ENCODE measurements at places on chromosomes 2 and 18.

GRCh38 chr18:33871363-33872025, 293.5 kb downstream of the ASXL3 start:
- DNase-seq, result no peak

- no peak for DNase-seq
Measured at GRCh38 chr2:238655198-238655860, 192.6 kb upstream of the TWIST2 start.

DNA sequence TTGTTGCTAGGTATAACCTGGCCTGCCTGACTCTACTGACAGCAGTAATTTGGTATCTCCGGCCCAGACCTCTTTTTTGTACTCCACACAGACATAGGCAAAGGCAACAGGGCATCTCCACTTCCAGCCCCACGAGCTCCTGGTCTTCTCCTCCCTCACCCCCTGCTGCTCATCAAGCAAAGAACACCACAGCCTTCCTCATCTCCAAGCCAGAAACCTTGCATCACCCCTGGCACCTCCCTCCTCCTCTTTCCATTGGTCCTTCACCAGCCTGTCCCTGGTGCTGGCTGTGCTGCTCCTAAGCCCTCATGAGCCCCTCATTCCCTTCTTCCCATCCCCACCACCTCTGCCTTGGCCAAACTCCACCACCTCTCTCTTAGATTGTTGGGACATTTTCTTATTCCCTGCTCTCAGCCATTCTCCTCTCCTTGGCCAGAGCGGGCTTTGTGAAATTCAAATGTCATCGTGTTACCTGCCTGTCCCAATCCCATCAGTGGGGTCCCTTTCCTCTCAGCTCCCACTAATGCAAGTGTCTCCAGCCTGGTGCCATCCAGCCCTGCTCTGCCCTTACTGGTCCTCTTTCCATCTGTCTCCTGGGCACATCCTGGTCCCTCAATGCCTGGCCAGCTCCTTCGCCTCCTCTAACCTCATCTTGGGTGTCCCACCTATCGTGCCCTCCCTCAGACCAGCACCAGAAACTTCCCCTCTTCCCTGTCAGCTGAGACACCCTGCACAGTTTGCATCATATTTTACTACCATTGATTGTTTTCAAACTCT, 77.4 kb downstream of the INHBB start:
- no peak for DNase-seq

GRCh38 chr2:197707316-197708213, 2.4 kb downstream of the MARS2 start:
- DNase-seq, result peak; percentile 58

DNA sequence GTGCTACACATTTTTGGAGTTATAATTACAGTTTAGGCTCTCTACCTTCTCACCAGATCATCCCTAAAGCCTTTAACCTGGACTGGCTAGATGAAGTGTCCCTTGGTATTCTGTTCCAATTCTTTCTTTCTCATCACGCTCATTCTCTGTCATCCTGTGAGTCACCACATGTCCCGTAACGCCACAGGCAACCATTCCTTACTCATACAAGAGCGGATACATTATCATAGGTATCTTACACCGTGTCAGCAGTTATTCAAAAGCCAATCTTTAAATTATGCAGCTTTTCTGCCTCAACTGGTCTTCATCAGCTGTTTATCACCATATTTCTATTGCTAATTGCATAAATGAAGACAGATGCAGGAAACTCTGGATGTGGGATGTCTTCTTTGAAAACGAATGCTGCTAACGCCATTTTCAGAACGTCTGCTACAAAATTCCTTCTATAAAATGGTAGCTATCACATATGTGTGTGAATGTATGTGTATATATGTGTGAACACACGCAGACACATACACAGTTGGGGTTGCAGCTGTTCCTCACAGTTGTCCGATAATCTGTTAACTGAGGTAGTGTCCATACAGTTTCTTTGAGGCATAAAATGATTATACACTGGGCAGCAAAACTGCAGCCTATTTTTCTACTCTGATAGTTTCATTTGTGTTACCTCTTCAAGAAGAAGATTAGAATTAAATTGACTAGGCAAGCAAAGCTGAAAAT, 47.9 kb downstream of the EML6 start:
- DNase-seq, result no peak

GRCh38 chr2:17061028-17061427, 395.4 kb upstream of the CYRIA start:
- no peak for DNase-seq

- DNase-seq, result no peak
Measured at GRCh38 chr2:1978706-1979105, 234.4 kb upstream of the PXDN start.

DNA sequence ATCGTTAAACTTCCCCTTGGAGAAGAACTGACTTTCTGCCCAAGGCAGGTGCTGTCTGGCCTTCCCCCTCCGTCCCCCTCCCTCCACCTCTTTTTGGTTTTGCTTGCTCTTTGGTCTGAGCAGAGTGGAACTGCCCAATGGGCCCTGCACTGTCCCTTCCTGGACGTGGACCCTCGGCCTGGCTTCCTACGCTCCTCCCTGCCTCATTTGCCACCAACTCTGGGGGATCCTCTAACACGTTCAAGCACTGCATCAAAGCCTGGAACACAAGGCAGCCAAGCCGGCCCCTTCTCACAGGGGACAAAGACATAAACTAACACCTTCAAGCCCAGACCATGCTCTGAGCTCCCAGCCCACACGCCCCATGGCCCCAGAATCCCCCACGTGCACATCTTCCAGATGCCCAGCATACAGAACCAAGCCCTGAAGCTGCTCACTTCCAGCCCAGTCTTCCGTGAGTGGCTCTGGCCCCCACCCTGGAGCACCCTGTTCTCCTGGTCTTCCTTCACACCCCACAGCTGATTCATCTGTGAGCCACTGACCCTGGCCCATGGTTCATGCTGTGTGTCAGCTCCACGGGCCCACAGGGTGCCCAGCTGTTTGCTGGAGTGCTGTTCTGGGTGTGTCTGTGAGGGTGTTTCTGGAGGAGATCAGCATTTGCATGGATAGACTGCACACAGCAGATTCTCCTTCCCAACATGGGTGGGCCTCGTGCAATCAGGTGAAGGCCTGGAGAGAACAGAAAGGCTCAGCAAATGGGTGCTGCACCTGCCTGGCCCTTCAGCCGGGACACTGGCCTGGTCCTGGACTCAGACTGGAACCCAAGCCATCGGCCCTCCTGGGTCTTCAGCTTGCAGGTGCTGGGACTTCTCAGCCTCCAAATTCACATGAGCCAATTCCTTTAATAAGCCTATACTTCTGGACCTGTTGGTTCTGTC, 247.1 kb upstream of the SALL3 start:
- DNase-seq, result no peak

- no peak for DNase-seq
Measured at GRCh38 chr2:119240311-119241204, 16.9 kb downstream of the STEAP3 start.

- DNase-seq, result no peak
Measured at GRCh38 chr2:43180897-43181296, 45.5 kb downstream of the ZFP36L2 start.

DNA sequence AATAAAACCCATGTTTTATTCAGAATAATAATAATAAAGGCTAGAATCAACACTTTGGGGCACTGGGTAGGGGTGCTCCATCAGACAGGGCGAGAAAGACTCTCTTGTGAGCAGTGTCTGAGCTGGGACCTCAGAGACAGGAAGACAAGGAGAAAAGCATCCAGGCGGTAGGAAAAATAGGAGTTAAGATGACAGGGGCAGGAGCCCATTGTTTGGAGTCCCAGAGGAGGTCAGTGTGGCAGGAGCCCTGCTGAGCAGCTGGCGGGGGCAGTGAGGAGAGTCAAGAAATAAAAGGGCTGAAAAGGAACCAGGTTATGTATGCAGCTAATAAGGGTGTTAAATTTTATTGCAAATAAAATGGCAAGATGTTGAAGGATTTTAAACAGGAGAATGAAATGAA, 457.4 kb downstream of the FBXO15 start:
- no peak for DNase-seq

DNA sequence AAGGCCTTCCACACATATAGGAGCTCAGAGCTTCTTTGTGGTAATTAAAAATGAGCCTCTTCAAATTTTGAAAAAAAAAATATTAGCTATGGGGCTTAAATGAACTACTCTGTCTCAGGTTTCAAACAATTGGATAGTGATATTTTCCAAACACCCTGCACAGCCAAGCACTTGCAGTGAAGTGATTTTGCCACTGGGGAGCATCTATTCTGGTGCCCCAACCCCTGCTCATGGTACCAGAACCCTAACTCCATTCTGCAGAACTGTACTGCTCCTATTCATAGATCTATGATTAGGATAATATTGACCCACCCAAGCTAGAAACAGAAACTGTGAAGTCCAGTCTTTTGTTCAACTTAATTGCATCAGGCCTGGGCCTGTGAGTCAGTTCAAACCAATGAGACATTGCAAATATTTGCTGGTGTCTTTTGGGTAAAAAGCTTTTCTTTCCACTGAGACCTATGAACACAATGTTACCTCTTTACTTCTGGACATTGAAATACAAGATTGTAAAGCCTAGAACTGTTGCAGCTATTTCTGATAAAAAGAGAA, 324.0 kb downstream of the GALNT13 start:
- no peak for DNase-seq

DNA sequence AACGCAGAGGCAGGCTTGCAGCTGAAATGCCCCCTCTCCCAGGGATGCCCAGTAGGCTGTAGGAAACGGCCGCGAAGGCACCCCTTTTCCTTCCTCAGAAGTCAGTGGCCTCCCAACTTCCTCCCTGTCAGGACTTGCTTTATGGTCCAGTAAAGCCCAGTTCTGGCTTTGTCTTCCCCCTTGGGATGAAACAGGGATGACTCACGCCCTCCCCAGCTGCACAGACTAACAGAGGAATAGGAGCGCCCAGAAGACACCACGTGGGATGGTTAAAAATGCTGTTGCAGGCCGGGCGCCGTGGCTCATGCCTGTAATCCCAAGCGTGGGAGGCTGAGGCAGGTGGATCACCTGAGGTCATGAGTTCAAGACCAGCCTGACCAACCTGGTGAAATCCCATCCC, 6.9 kb downstream of the CREG2 start:
- no peak for DNase-seq

- no peak for DNase-seq
Measured at GRCh38 chr18:33355756-33356155, 84.8 kb downstream of the CCDC178 start.

DNA sequence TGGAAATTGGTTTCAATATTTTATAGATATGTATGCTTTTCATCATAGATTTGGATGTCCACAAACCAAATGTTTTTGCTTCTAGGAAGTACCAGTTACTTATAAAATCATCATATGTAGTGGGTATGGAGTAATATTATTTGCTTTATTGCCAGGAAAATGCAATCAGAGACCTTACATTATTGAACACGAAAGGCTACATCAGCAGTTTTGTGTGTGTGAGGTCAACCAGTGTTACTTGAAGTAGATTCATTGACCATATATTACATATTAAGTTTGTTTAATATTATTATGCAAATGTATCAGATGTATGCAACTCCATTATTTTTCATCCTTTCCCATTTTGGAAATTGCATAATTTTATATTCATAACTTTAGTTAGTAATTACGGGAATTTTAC, 219.1 kb upstream of the MMADHC start:
- DNase-seq, result no peak

GRCh38 chr18:55462652-55463051, 125.3 kb downstream of the TCF4 start:
- DNase-seq, result no peak

- no peak for DNase-seq
Measured at GRCh38 chr2:222033541-222033940, 265.3 kb downstream of the PAX3 start.

- no peak for DNase-seq
Measured at GRCh38 chr18:30828700-30829099, 213.8 kb downstream of the DSC3 start.

GRCh38 chr18:12726774-12727550, 24.1 kb downstream of the PSMG2 start:
- DNase-seq, result peak; percentile 90

DNA sequence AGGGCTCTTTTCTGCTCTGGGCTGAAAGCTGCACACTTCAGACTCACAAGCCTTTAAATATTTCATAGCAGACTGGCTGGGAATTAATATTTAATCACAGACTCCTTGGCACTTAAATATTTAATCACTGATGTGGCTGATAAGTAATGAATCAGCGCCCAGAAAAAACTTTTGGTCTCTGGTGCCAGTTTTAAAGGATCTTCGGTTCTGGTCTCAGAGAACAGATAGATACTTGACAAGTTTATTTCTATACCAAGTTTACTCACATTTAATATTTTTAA, 201.2 kb downstream of the MYCN start:
- no peak for DNase-seq

- peak; percentile 7 for DNase-seq
Measured at GRCh38 chr2:187435078-187435477, 13.0 kb downstream of the CALCRL start.

DNA sequence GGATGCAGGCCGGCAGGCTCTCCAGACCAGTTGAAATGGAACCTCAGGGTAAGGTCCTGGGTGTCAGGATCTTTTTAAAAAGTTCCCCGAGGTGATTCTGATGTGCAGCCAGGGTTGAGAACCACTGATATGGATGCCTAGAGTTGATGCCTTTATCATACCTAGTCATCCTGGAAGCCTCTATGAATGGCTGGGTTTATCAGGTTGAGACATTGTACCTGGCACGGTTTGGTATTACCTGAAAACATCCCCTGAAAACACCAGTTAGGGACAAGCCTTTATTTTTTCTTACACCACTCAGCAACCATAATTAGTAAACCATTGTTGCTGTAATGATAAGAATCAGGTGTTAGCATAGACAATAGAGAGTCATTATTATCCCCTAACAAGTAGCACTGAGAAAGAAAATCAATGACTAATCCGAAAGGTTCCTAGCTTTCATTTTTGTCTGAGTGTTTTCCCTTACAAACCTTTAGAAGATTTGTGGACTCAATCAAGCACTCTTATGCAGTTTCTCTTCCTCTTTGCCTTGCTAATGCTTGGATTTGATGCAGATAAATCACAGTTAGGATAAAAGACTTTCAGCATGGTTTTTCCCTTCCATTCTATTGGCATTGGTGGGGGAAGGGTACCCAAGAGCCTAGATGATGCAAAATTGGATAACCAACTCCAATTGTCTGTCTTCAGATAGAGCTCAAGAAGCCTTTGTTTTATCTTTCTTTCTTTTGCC, 116.5 kb upstream of the LYPD6 start:
- DNase-seq, result no peak

GRCh38 chr2:74584088-74584645, 29.6 kb downstream of the DOK1 start:
- DNase-seq, result no peak

DNA sequence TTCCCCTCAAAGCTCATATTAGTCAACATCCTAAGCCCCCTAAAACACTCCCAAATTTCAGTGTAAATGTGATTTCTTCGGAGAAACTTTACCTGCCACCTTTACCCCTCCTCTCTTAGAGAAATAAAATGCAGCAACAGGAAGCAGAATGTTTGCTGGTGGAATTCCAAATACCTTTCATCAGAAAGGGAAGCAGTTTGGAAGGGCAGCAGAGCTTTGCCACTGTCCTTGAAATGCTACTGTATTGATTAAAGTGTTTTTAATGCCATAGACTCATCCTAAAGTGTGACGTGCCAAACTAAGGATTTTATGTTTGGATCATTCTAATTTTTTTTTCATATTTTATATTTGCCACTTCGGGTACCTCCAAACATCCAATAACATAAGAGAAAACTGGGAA, 480.1 kb downstream of the NRXN1 start:
- no peak for DNase-seq

- DNase-seq, result no peak
Measured at GRCh38 chr2:159518321-159519005, 97.9 kb downstream of the BAZ2B start.

- no peak for DNase-seq
Measured at GRCh38 chr2:12008425-12009061, 262.1 kb downstream of the LPIN1 start.

- no peak for DNase-seq
Measured at GRCh38 chr2:70726947-70727725, 40.9 kb downstream of the ADD2 start.

GRCh38 chr2:74364533-74365505, 15.3 kb downstream of the DCTN1 start:
- DNase-seq, result no peak
